Stimulated activated CD8-positive, alpha-beta memory T cell treated with anti-CD3 and anti-CD28 coated beads, Interleukin-12 subunit alpha, Interleukin-12 subunit beta, amount 100 ng/mL, for 1 hour (primary cell): ENCODE measurements at places on chromosomes 16 and 17.

- no peak for DNase-seq
Measured at GRCh38 chr16:11994143-11995119, 17.9 kb downstream of the SNX29 start.

DNA sequence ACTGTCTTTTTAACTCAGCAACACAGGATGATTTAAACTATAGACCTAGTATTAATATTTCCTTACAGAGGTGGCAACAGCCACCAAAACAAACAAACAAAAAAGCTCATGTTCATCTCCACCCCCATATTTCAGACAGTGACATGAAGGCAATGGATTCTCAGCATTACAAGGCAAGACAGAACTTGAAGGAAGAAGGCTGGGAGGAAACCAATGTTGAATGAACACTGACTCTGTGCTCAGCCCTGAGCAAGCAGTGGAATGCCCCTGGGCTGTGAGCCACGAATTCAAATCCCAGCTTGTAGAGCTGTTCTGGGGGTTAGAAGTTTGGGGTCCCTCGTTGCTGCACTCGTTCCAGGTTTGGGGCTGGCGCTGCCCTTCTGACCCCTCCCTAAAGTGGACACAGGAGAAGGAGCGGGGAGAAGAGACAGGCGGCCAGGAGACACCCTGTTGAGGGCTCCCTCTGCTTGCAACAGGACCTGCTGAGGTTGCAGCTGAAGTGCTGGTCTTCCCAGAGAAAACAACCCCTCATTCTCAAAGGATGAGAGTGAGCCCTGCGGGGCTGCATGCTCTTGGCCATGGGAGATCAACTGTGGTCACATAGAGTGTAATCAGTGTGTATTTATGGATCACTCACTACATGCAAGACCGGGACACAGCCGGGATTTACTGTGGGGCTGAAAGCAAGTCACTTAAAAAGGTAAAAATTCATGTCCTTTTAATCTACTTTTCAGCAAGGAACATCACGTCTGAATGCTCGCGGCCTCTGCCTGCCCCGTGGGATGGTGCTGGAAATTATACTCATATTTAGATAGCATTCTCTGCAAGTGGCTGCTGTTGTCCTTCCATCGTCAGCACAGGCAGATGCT, 34.3 kb downstream of the MYH3 start:
- no peak for DNase-seq

DNA sequence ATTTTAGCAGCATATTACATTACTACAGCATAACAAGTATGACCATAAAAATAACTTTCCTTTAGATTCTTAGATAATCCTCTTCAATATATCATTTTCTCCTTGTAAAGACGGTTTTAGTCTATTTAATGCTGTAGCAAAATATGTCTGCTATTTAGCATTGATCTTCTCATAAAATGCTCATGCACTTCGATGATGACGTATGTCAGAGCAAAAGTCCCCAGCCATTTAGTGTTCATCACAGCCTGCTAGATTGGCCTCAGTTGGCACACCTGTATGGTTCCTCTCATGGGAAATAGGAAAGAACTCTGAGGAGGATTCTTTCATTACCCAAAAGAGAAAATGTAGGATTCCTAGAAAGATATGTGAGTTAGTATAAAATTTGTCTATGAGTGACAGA, 232.2 kb downstream of the MAP2K6 start:
- DNase-seq = no peak

DNA sequence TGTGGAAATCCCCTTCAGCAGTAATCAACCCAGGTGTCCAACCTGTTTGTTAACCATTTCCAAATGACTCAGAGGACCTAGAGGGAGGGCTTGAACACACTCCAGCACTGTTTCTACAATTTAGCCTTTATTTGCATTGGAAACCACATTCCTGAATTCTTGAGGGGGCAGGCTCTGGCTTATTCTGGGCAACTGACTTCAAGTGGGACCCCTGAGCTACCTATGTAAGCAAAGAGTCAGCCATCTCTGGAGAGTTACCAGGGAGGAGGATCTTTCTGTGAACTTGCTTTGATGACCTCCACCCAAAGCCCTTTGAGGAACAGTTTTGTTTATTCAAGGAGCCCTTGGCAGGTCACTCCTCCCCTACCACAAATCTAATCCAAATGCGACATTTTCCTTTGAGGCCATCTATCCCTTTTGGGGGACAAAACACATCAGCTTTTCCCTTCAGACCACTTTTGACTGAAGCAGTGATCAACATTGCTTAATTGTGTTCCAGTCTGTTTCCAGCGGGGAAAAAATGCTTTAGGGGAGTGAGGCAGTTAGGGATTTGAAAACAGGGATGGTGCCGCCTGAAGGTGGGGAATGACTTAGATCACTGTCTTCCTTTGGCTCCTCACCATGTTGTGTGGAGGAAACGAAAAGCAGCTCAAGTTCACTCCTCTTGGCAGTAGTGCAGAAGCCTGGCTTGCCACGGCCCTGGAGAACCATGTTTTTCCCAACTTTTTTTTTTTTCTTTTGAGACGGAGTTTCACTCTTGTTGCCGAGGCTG, 46.2 kb downstream of the TUBD1 start:
- no peak for DNase-seq

DNA sequence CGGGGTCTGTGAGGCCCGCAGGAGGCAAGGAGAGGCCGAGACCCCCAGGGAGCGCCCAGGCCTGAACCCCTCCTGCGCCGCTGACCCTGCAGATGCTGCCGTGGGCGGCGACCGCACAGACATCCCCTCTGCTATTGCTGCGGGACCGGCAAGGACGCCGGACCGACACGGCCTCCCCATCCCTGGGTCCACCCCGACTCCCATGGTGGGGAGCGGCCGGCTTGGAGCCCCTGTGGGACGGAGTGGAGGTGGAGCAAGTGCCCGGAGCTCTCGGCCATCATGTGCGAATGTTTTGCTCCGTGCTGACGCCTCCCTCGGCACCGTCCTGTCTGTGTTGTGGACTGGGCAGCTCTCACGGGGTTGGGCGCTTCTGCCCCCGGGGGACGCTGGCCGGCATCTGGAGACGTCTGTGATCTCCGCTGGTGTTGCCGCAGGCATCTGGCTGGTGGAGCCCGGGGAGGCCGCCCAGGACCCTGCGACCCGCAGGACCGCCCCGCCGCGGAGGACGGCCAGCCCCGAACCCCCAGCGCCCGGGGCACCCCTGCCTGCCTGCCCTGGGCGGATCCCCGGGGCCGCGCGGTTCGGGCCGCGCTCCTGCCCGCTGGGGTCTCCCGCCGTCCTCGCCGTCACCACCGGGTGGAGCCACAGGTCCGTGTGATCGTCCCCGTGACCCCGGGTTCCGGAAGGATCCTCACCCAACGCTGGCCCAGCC, 12.8 kb upstream of the GNG13 start:
- peak; percentile 27 for DNase-seq

GRCh38 chr17:60170835-60171752, 21.3 kb downstream of the CA4 start:
- no peak for DNase-seq

DNA sequence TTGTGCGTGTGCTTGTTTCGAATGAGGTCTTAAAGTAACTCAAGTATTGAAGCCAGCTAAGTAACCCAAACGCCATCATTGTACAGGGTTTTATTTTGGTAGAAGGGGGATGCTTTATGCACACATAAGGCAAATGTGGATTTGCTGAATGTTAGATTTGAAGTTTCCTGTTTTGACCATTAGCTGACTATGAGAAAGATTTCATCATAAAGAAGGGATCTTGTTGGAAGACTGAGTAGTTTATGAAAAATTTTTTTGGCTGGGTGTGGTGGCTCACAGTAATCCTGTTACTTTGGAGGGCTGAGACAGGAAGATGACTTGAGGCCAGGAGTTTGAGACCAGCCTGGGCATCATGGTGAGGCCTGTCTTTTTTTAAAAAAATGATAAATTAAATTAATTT, 10.0 kb upstream of the ZFP3 start:
- no peak for DNase-seq

GRCh38 chr17:4514206-4514605, 15.5 kb downstream of the SPNS2 start:
- no peak for DNase-seq

DNA sequence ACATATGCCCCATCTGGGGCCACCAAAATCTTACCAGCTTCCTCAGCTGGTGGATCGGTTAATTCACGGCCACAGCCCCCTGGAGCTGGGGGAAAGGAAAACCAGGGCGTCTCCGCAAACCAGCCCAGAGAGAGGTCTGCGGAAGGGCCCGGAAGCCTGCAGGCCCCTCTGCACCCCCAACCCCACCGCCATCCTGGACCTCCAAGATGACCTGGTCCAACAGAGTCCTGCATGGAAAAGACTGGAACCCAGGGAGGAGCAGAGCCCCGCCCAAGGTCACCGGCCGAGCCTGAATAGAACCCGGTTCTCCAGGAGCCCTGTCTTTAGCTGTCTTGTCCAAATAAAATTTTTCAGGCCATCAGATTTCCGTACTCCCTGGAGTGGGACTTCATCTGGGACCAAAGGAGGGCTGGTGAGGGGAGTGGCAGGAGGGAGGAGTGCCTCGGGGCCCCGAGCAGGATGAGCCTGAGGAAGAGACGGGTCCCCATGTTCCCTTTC, 37.4 kb upstream of the NDRG4 start:
- no peak for DNase-seq

DNA sequence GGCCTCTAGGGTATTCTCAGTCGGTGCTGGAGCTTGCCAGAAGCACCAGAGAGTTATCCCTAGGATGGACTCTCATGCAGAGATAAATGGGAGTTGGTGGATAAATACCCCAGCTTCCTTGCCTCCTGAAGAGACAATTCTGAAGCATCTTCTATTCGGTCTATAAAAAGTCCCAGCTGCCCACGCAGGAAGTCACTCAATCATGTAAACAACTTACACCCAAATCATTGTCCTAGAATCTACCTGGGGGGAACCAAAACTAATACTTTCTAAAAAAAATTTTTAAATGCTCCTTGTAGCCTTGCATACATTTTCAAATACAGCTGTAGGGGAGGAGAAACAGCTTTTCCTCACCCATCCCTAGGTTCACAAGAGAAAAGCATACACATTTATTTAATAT, 66.6 kb upstream of the ELAC2 start:
- DNase-seq = no peak

GRCh38 chr16:75379339-75379738, 54.0 kb downstream of the CFDP1 start:
- no peak for DNase-seq

DNA sequence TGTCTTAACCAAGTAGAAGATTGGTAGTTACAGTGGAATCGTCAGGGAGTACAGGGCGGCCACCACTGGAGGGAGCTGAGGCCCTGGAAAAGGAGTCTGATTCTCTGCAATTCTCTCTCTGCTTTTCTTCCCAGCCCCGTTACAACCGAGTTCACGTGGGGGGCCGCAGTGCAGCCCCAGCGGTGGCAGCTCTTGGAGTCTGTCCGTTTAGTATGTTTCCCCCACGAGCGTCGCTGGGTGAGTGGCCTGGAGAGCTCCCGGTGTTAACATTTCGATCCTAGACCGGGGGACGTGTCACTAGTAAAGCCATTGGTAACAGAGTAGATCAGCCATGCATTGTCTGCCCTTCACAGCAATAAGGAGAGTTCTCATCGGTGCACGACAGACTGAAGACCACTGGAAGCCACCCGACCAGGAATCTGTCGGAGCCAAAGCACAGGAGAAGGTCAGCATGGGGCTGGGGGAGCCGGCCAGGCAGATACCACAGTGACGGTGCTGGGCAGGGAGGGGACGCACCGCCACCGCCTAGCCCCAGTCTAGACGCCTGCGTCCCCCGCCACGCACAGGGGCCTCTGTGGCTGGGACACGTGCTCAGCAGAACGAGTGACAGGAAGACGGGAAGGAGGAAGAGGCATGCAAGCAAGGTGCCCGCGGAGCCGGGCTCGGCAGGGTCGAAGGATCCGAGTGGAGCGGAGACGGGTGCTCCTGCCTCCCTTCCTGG, 15.7 kb downstream of the SLC16A3 start:
- DNase-seq = no peak

DNA sequence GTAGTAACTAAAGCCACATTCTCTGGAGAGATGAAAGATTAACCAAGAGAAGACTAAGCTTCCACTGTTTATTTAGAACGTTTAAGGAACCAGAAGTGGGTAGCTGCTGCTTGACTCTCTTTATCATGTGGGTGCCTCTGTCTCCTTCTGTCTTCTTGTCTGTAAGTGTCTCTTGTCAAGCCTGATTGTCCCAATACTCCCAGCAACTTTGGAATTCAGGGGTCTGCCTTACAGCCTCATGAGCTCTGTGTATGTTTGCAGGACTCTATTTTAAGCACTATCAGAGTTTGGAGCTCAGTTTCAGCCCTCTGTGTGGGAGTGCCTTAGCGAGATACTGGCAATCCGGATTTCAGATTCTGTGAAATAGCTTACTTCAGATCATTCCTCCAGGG, 29.3 kb upstream of the SPACA3 start:
- no peak for DNase-seq

GRCh38 chr17:7956228-7956965, 24.4 kb downstream of the CNTROB start:
- no peak for DNase-seq

DNA sequence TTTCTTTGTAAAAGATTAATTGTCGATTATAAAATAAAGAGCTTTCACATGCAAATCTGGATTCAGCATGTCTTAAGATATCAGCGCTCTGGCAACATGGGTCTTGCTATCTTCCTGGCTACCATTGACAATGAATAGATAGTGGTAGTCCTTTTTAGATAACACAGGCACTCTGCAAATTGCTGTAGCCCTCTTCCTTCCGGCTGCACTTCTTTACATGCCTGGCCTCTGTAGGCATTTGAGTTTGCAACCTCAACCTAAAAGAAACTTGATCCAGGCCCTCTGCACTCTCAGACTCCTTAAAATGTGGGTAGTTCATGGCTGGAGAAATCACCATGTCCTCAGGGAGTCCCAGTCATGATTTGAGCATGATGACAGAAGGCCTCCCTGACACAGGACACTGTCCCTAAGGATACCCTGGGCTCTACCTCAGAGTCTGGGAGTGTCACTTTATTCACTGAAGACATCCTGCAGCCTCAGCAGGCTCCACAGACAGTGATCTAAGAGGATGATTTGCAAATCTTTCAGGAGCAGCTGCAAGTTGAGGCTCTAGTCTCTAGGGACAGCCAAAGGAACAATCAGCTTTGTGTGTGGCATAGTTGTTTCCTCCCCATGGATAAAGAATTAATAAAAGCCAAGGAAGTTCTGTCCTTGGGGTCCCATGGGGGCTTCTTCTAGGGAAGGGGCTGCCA, 529.4 kb downstream of the RBFOX1 start:
- no peak for DNase-seq

DNA sequence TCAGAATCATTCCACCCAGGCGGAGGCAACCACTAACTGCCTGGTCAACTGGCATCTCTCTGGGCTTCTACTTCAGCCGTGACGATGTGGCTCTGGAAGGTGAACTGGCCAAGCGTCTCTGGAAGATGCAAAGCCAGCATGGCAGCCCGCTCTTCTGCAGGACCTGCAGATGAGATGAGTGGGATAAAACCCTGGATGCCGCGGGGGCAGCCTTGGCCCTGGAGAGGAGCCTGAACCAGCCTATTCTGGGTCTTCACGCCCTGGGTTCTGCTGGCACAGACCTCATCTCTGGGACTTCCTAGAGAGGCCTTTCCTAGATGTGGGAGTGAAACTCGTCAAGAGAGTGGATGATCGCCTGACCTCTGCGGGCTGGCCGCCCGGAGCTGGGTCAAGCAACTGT, 10.6 kb downstream of the UBB start:
- DNase-seq = no peak

DNA sequence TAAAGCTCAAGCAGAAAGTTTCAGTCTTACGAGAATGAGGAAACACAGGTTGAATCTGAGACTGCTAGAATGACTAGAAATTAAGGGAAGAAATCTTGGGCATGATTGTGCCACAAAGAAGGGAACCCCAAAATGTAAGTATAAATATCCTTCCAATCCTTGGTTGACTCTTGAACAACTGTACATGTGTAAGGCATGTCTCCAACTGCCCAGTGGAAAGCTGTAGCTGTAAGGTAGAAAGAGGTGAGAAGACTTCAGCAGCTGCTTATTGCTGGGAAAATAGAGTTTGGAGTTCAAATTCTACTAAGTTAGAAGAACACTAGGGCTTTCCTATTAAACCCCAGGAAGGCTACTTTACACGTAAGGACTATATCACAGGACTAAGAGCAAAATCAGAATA, 59.7 kb upstream of the NACA2 start:
- DNase-seq = no peak
